ENCODE measurements at places on chromosomes 2 and 18.

DNA sequence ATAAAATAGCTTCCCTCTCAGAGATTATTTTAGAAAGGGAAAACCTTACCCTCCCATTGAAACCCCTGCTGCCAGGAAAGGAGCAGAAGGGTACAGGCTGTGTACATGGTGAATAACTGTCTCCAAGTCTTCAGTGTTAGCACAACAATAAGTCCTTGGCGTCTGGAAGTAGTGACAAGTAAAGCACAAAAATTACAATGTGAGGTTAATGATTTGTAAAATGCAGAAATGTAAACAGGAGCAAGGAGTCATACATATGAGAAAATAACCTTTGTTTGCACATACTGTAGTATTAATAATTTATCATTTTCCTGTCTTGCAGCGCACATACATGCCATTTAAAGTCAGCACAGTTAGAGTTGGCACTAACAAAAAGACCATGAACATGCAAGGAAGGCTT, 40.5 kb downstream of the ABHD3 start:
- no peak for DNase-seq

- DNase-seq, result no peak
These were observed 218.3 kb upstream of the FBXO11 start for GRCh38 chr2:48124592-48124991.

DNA sequence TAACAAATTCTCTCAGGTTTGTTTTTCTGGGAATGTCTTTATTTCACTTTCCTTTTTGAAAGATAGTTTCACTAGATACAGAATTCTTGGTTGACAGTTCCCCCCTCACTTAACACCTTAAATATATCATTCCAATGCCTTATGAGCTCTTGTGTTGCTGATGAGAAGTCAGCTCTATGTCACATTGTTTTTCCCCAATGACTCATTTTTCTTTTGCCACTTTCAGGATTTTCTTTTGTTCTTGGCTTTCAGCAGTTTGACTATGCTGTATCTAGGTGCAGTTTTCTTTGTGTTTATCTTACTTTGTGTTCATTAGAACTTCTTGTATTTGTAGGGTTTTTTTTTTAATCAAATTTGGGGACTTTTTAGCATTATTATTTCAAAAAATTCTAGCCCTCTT, 5.6 kb upstream of the RALBP1 start:
- DNase-seq, result no peak

DNA sequence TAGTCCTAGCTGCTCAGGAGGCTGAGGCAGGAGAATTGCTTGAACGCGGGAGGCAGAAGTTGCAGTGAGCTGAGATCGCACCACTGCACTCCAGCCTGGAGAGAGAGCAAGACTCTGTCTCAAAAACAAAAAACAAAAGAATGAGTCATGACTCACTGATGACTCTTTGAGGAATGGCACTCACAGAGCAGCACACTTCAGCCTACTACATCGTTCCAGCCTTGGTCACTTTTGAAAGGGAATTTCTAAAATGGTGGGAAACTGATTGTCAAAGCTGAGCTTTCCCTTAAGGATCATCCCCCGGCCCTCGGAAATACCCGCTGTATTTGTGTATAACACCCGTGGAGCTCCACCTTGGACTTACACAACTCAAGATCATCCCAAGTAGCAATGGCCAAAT, 217.3 kb upstream of the HS6ST1 start:
- no peak for DNase-seq

DNA sequence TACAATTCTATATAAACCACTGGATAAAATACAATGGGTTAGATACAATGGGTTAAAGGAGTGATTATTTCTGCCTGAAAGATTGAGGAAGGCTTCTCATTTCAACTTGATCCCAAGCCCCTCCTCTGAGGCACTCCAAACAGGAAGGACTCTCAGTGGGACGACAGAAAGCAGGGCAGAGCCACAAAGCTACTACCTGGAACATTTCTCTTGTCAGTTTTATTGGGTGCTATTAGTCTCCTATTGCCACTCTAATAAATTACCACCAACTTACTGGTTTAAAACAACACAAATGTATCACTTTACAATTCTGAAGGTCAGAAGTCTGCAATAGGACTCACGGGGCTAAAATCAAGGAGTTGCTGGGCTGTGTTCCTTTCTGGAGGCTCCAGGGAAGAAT, 146.7 kb downstream of the MREG start:
- DNase-seq, result no peak

DNA sequence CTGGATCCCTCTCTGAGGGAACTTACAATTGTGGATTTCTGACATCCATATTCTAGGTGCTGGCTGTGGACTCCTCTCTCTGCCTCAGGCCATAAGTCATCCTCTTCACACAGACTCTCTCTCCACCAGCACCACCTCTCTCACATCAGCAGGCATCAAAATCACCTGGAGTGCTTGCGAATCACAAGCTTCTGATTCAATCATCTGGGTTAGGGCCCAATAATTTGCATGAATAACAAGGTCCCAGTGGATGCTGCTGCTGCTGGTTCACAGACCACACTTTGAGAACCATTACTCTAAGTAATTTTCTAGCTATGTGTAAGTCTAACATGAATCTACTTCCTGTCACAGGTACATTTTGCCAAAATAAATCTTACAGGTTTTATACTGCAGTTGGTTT, 214.9 kb downstream of the DSEL start:
- no peak for DNase-seq

GRCh38 chr2:143477714-143478443, 348.7 kb downstream of the ARHGAP15 start:
- DNase-seq, result no peak

DNA sequence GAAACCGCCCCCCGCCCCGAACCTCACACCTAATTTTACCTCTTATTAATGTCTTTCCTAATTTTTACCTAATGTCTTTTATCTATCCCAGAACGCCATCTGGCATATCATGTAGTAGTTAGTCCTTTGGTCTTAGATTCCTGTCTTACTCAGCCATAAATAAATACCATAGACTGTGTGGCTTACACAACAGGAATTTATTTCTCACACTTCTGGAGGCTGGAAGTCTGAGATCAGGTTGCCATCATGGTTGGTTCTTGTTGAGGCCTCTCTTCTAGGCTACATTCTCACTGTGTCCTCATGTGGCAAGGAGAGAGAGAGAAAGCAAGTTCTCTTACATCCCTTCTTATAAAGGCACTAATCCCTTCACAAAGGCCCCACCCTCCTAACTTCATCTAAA, 46.8 kb downstream of the RHBDD1 start:
- DNase-seq, result no peak

- DNase-seq, result no peak
These were observed 326.6 kb upstream of the COL3A1 start for GRCh38 chr2:188647430-188648070.

- DNase-seq, result no peak
These were observed 587.3 kb downstream of the ARHGAP15 start for GRCh38 chr2:143716522-143716921.

DNA sequence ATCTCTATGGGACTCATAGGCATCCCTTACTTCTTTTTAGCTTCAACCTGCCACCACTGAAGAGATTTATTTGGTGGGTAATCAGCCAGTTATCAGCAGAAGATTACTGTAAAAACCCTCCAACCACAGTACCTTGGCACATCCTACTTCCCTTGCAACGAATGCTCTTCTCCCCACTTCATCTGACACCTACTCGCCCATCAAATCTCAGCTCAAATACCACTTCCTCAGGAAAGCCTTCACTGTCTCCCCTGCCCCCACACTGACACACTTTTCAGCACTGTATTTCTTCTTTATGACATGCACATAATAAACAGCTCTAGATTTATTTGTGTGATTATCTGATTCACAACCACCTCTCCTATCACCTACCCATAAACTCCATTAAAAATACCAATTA, 3.1 kb downstream of the KDSR start:
- DNase-seq, result no peak

DNA sequence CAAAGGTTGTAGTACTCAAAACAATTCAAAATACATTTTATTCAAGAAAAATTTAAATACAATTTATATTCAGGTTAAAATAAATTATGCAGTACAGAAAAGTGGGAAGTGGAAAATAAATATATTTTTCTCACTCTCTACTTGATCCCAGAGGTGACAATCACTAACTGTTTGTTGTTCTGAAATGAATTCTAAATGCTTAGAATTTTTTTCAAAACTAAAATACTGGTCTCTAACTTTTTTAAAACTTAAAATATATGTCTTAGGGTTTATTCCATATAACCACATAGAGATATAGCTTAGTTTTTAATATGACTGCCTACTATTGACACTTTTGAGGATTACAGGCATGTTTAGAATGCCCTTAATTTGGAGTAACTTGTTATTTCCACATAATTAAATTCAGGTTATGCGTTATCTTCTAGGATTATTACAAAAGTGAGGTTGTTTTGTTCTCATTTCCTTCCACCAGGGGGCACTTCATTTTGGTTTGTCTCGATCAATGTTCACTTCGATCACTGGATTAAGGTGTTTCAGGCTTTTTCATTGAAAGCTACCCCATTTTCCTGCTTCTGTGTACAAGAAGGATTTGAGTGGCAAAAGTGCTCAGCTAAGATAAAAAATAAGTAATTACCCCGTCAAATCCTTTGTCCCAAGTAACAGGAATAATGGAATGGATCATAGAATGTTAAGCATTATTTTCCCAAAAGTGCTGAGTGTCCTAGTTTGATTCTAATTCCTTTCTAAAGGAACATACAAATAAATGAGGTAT, 27.1 kb upstream of the TFPI start:
- DNase-seq, result peak; percentile 52

GRCh38 chr2:99032001-99032400, 96.0 kb upstream of the CRACDL start:
- DNase-seq, result no peak

- DNase-seq, result no peak
These were observed 98.2 kb upstream of the MAP3K20 start for GRCh38 chr2:172977270-172978062.

- DNase-seq, result no peak
These were observed 28.3 kb downstream of the MOCOS start for GRCh38 chr18:36215577-36215976.

DNA sequence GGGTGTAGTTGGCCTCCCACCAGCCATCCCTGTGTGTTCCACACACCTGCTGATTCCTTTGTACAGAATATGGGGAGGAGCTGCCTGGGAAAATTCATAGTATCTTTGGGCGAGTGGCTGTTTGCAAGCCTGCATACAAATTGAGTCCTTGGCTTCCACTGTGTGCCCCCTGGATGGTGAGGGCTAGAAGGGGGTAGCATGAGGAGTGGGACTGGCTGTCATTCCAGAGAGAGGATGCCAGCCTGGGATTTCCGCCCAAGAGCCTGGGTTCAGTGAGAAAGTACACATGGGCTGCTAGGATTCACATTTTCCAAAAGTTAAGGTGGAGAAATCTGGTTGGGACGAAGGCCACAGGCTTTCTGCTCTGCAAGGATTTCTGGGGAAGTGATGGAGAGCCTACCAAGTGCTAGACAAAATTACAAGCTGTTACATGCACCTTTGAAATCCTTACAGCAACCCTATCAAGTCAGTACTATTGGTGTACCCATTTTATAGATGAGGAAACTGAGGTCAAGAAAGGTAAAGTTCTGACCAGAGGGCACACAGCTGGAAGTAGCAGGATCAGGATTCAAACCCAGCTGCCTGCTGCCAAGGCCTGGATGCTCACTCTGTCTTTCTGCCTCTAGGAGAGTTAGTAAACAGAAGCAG, 606 bp upstream of the TOGARAM2 start:
- no peak for DNase-seq

DNA sequence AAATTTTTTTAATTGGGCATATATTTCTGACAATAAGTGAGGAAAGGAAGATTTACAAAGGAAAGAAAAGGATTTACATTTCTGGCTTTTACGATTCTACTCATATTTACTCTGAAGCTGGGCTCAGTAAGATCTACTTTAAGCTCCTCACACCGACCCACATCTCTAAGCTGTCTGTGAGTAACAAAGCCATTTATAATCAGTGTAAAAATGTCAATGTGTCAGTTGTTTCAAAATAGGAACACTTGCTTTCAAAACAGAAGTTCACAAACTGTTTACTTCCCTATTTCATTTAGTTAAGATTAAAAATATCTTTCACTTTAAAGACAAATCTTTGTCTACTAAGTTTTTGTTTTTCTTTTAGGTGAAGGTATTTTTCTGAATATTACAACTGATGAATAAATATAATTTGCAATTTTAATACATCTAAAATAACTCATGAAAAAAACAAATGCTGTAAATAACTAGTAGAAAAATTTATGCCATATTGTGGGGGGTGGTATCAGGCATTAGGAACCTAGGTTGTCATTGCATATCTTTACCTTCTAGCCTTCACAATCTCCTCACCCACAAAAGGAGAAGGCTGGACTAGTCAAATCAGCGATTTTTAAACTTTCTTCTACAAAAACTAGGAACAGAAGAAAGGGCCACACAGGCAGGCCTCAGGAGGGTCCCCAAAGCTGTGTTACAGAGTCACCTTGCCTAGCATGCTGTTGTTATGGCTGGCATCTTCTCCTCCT, 64.5 kb downstream of the TMEM131 start:
- DNase-seq, result no peak

GRCh38 chr18:14974088-14974487, 226.1 kb downstream of the ANKRD30B start:
- DNase-seq, result no peak

DNA sequence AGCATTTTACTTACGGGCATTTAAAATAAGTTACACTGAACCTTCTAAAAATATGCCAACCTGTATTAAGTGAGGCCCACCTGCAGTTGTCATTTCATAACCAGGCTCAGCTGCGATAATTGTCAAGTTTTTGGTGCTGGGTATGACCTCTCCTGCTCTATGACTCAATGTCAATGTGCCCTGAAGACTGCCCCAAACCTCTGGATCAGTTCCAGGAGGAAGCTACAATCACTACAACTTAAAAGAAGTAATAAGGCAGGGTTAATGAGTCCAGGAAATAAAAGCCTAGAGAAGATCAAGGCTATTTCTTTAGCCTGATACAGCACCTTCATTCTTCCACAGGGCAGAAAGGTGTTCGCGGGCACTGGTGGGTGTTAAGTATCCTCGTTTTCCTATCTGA, 22.9 kb downstream of the POLR1A start:
- DNase-seq, result no peak

- no peak for DNase-seq
These were observed 11.2 kb downstream of the CFLAR start for GRCh38 chr2:201127152-201127511.

DNA sequence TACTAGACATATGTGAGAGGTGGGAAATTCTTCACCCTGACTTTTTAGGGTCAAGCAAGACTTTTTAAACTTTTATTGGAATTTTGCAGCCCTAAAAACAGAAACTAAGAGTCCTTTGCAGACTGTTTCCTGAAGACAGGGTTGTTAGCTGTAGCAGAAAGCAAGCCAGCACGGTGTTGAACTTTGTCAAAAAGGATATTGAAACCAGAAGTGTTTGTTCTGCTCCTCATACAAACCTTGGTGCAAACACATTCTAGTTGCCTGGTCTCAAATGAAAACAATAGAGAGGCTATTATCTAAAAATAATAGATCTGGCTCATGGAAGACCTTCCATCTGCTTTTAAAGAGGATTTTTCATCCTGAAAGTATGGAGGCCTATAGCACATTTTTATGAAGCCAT, 65.8 kb upstream of the IGFBP5 start:
- DNase-seq, result no peak
